ENCODE measurements at places on chromosomes 12 and 14.

DNA sequence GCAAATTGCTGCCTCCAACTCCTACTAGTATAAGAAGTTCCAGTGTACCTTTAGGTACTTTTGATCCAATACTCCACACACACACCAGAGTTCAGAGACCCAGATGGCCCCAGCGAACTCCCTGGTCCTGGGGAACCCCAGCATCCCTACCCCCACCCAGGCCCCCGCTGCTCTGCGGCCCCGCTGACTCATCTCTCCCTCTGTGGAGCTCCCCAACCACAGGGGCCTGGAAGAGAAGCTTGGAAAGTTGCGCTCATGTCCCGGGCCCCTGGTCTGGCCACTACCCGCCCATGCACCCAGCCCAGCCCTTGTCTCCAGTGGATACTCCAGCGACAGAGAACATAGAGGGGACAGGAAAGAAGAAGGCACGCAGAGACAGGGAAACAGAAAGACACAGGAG lies 4.2 kb upstream of the SP7 start:
- no peak for DNase-seq

DNA sequence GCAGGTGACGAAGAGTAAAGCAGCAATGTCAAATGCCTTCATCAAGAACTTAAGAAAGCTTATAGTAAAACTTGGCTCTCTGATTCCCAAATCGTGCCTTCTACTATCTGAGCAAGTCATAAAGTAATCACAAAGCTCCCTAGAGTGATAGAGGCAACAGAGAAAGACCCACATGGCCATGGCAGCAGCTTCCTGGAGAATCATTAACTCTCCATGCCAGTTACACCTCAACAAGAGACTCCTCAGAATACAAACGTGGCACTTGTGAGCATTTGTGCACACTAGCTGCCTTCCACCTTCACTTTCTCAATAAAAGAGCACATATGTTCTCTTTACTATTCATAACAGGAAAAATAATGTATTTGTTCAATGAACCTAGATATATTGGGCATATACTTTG lies 48.0 kb downstream of the PLCZ1 start:
- DNase-seq = no peak

DNA sequence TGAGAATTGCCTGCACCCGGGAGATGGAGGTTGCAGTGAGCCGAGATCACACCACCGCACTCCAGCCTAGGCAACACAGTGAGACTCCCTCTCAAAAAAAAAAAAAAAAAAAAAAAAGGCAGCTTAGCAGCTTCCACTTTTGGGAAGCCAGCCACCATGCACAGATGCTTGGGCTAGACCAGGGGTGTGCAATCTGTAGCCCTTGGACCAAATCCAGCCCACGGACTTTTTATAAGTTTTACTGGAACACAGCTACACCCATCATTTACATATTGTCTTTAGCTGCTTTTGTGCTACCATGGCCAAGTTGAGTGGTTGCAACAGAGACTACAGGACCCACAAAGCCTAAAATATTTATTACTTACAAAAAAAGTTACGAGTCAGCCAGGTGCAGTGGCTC lies 6.7 kb downstream of the CIT start:
- no peak for DNase-seq

- DNase-seq = no peak
Measured at GRCh38 chr14:73757381-73757780, 43.2 kb upstream of the PNMA1 start.

DNA sequence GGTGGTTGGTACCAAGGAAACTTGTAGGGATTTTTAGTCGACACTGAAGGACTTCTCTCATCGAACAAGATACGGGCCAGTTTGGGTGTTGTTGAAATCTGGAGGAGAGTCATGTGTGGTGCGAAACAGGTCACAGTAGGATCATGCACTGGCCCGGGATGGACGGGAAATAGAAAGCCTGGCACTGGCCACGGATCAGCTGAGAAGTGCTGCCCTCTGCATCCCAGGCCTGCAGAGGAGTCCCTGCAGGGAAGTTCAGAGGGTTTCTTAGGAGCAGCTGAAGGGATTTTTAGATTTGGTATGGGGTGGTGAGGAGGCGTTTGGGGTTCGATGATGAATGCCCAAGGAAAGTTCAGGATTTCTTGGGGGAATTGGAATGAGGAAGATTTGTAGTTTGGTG lies 63.1 kb downstream of the TSPAN9 start:
- no peak for DNase-seq

DNA sequence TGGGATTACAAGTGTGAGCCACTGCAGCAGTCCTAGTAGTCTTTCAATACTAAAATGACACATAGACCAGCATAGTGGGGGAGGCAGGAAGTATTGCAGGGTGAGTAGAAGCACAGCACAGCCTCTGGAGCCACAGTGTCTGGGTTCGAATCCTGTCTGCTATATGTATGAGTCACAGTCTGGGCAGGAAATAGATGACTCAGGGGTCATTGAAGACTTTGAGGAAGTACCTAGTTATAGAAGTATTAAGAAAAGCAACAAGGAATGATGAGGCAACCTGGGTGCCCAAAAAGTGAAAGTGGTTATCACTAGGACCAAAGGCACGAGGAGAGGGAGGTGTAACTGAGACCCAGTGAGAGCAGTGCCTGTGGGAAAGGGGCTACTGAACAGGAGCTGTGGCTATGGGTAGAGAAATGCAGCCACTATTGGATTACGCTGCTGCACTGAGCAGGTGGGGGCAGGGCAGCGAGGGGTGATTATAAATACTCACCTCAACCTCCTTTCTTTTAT lies 124.0 kb downstream of the PDE3A start:
- no peak for DNase-seq

DNA sequence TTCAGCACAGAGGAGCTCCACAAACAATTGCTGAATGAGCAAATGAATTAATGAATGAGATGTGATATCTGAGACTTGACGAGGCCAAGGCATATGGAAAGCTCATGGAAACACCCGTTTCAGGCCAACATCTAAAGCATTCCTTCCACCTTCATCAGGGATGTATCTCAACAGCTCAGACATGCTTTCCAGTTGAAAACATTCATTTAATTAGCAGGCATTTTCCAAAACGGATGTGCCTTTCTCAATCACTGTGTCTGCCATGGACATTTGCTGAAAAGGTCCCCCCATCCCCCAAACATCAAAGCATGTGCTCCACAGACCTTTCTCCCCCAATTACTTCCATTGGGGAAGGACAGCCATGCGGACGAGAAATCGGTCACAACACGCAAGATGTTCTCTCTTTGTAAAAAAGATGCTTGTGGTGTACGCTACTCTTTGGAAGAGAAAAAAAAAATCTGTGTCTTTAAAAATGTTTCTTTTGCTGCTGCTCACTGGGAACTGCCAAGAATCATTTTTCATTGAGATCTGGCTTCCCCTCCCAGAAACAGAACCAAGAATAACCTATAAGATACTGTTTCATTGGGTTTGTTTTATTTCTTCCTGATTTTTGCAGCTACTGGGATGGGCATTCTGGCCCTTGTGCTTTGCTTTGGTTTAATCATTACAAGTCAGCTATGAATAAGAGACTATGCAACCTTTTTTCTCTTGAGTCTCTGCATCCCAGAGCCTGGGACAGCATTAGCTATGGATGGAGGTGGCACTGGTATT lies 528.2 kb downstream of the MED13L start:
- DNase-seq = no peak

- no peak for DNase-seq
Measured at GRCh38 chr14:80310938-80311750, 99.8 kb upstream of the DIO2 start.

DNA sequence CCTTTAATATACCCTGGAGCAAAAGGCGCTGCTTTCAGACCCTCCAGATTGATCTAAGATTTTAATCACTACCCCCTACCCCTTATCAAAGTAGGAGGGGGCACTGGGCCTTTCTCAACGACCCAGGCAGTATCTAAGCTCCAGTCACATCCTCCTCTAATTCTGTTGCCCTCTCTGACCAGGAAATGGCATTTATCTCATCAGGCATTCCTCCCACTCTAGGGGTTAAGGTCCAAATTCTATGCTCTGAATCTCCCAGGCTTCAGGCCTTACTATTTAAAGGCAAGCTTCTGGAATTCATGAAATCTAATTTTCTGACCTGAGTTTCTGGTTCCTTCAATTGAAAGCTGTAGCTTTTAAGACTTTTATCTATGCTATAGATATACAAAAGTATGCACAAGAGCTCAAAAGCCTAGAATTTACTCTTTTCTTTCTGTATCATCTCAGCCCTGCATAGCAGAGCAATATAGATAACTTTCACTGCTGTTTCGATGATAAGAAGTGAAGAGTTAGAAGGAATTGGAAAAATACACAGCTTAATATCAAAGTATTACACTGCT lies 622.9 kb downstream of the RPS29 start:
- DNase-seq = no peak

DNA sequence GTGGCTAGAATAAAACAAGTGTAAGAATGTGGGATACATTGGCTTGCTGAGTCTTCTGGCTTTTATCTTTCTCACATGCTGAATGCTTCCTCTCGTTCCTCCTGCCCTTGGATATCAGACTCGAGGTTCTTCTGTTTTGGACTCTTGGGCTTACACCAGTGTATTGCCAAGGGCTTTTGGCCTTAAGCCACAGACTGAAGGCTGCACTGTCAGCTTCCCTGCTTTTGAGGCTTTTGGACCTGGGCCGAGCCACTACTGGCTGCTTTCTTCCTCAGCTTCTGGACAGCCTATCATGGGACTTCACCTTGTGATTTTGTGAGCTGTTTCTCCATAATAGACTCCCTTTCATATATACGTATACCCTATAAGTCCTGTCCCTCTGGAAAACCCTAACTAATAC lies 300.9 kb upstream of the STXBP6 start:
- DNase-seq = no peak

DNA sequence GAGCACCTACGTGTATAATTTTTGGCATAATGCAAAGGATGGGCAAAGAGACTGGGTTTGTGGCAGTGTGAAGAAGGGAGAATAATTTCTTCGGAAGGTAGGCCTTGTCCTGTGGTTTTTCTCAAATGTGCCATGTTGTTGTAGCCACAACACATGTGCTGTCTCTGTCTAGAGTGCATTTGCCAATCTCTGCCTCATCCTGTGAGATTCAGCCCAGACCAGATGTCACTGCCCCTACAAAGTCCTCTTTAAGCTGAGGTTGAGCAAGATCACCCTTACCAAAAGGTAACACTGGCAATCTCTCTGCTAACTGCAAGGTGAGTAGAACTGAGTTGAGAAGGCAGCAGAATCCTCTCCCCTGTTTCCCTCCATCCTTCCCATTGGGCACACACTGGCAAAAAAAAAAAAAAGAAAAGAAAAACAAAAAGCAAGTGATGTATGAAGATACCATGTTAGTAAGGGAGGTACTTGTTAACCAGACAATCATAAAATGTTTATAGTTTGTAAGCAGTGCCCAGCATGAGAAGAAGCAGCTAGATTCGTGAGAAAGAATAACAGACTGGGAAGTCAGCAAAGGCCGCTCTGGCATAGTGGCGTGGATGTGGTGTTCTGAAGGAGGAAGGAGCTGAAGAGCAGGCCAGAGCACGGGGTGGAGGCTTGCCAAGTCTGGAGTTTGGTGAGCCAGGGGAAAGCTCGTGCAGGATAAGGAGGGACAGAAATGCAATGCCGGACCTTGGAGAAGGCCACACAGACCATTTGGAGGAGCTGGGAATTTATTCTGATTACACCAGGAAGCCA lies 18.9 kb downstream of the DYRK2 start:
- peak; percentile 86 for DNase-seq

- no peak for DNase-seq
Measured at GRCh38 chr12:131353376-131353775, 357.5 kb upstream of the SFSWAP start.
